Caco-2 (cell line): ENCODE measurements at places on chromosomes 11 and 22.

DNA sequence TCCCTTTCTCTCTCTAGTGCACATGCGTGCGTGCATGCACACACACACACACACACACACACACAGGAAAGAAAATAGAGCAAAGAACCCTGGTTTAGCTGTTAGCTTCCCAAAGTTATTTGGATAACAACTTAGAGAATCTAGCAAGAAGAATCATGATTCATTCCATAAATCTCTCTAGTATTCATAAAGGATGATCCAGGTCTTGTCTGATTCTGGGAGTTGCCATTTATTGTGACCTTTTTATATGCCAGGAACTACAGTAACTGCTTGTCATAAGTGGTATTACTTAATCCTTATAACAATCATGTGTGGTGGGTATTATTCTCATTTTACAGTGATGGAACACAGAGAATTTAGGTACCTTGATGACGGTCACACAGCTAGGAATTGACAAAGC, 141.5 kb upstream of the MTMR2 start:
- DNase-seq = no peak

DNA sequence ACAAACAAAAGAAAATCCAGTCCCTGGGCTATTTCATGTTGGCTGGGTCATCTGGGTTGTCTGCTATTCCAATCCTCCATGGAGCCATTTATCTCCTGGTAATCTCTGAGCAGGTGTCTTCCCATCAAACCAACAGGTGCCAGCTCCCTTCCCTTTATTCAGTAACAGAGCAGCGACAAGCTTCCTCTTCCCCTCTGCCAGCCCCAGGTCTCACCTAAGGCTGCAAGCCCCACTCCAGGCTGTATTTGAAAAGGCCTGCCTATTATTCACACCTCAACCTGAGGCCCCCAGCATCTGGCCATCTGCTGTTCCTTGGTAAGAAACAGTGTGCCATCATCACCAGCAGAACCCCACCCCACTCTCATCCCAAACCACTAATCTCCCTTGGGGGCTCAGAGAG, 436.2 kb downstream of the BUD13 start:
- DNase-seq = no peak

- DNase-seq = no peak
Observed at GRCh38 chr11:92204731-92205130, 19.9 kb upstream of the FAT3 start.

DNA sequence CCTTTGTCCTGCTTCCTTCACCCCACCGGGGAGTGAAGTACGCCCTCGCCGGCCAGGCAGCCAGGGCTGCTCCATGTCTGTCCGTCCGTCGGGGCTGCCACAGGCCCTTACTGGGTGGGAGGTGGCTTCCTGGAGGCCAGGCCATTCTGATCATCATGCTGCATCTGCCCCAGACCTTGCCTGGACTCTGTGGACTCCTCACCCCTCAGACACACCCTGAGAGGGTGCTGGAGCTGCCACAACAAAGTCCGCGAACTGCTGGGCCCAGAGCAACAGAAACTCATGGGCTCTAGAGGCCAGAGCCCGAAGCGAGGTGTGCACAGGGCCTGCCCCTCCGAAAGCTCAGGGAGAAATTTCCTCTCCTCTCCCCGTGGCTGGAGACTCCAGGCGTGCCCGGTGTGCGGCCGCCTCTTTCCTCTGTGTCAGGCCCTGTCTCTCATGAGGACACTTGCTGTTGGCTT, 124.2 kb downstream of the KCNQ1OT1 start:
- DNase-seq = no peak

DNA sequence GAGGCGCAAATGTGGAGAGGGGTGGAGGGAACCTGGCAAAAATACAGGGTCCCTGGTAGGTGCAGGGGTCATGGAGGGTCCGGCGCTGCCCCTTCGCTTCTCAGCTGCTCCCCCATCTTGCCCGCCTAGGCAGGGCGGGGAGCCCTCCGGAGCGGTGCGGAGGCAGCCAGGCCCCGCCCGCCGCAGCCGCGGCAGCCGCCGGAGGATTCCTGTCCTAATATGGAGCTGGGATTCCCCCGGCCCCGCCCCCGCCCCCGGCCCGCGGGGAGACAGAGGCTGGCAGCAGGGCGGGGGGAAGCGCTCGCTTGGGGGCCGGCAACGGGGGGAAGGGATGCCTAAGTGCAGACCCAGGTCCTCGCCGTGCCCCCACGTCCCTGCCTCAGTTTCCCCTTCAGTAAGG, 1.0 kb upstream of the NPAS4 start:
- no peak for DNase-seq

DNA sequence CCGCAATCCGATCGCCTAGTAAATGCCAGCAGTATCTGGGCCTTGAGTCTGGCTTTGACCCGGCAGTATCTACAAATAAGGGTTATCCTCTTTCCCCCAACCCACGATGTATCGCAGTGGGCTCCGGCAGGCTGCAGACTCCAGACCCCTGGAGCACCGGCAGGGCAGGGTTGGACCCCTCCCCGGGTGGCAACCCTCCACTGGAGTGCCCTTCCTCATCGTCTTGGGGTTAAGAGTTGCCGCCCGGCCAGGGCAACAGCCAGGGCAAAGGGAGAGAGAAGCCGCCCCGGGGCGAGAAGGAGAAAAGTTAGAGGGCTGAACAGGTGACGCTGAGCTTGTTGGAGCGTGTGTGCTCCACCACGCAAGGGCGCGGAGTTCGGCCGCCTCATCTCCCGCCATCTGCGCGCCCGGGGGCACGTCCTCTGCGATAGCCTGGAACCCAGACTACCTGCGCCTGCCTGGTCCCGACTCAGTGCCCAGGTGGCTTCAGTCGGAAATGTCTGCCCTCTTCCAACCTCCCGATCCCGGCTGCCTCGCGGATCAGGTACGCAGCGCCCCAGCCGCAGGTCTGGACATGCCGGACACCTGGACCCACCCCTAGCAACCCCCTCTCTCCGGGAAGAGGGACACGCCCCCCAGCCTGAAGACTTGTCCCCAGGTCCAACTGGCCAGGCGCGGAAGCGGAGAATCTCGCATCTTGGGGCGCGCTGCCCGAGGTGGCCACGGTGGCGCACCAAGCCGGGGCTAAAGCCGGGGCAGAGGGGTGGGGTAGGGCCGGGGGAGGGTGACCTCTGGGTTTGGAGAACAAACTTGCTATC, 1.2 kb downstream of the DSCAML1 start:
- DNase-seq = no peak

DNA sequence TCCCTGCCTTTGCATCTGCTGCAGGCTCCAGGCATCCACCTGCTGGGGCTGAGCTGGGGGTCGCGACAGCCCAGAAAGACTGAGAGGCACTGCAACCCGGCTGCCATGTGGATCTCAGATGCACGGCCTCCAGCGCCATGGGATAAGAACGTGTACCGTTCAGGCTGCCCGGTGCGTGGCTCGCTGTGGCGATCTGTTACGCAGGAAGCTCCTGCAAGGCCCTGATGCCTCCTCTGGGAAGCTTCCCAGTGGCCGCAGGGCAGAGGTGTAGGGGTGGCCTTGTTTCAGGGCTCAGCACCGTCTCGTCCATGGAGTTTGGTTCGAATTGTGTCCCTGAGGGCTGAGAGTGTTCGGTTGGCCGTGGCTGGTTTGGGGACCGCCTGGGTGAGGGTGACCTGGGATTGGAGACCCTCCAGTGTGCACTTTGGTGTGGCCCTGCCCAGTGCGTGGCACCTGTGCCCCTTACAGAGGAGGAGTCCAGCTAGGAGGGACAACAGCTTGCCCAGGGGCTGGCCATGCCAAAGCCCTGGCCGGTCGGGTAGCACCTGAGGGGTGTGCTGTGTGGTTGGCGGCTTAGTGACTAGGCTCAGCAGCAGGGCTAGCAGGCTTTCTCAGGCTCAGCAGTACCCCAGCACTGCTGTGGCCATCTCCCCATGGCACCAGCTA, 1184.5 kb downstream of the BRD1 start:
- no peak for DNase-seq

- no peak for DNase-seq
Observed at GRCh38 chr22:28120691-28121592, 201.9 kb upstream of the PITPNB start.

DNA sequence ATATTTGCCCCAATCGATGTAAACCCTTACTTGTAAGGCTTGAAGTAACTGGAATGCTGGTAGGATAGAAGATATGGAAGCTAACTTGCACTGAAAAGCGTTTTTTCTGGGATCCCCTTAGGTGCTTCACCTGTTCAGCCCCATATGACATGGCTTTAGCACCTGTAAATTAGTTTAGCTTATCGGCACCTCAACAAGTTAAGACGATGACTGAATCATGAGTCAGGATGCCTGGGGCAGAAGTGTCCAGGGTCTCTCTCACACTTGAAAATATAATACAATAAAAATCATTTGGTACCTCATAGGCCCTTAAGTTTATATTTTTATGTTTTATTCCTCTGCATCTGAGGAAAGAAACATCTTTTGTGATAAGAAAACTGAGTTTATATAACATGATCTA, 409.2 kb upstream of the LRRC4C start:
- DNase-seq = no peak

- no peak for DNase-seq
Observed at GRCh38 chr11:128179039-128179438, 408.3 kb downstream of the ETS1 start.

DNA sequence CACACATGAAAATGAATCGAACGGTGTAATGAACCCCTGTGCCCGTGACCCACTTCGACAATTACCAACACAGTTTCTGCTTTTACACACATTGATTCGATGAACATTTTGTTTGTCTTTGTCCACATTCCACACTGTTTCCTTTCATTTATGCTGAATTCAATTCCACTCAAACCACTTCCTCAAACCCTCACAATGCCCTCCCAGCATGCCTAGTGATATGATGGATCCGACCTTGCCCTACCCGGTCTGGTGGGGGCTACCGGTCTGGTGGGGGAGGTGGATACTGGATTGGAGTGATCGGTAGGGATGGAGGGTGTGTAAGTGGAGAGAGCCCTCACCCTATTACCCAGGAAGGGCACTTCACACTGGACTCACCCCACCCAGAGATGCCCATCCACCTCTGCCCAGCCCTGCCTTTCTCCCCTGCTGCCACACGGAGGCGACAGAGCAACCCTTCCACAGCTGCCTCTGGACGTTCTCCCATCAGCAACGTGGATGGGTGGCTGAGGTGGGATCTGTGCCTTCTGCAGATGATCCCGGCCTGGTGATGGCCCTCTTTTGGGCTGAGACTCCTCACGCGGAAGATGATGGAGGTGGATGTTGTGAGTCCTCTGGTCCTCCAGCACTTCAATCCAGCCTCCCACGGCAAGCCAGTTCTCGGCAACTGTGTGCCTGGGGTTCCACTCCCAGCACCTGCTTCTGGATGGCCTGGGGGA, 33.0 kb upstream of the P2RY2 start:
- peak; percentile 88 for DNase-seq

DNA sequence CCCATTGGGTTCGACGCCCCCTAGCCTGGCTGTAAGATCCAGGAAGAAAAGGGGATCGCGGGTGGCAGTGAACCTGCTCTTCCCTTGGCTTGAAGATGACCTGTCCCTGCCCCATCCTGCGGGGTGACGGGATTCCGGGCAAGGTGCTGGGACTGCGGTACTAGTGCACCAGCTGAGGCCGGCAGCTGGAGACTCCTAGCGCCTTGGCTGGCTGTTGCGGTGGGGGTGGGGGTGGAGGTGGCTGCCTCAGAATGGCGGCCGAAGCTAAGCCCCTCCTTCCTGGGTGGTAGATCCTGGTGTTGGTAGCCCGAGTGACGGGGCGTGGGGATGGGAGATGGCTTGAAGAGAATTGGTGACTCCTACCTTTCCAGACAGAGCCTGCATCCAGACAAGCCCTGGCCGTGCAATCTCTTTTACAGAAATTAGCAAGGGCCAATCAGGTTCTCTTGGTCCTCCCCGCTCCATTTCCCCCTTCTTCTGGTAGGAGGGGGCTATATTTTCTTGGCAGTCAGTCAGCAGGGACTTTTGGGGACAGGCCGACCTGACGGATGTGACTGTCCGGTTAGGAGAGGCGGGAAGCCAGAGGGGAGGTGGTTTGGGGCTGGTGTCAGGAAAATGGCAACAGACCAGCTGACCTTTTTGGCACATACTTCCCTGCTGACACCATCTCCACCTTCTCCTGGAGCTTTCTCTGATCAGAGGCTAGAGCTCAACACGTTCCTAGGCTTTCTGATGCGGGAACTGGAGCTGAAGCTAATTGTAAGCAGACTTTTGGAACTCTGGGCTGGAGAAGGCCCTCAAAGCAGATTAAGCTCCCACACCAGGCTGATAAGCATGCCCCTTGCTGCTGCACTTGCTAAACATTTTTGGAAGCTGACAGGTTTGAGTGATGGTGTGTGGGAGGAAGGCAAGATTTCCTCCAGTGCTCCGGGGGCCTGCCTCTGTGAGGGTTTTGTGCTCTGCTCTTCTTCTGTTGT, 2.0 kb downstream of the NAV2 start:
- no peak for DNase-seq

DNA sequence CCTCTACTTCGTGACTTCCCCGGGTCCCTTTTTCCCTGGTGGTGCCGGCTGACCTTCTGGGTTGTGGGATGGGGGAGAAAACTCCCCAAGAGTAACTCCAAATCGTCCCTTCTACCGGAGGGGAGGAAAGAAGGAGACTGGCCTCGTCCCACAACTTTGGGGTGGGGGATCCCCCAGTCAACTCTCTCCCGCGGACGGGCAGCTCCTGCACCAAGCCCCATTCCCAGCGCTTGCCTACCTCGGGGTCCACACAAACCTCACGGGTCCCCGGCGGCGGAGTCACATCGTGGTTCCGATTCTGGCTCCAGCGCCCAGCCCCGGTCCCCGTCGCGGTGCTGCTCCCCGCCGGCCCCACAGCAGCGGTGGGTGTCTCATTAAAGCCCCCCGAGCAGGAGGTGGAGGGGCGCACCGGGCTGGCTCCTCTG, 317 bp downstream of the BDNF start:
- DNase-seq = peak; percentile 28

DNA sequence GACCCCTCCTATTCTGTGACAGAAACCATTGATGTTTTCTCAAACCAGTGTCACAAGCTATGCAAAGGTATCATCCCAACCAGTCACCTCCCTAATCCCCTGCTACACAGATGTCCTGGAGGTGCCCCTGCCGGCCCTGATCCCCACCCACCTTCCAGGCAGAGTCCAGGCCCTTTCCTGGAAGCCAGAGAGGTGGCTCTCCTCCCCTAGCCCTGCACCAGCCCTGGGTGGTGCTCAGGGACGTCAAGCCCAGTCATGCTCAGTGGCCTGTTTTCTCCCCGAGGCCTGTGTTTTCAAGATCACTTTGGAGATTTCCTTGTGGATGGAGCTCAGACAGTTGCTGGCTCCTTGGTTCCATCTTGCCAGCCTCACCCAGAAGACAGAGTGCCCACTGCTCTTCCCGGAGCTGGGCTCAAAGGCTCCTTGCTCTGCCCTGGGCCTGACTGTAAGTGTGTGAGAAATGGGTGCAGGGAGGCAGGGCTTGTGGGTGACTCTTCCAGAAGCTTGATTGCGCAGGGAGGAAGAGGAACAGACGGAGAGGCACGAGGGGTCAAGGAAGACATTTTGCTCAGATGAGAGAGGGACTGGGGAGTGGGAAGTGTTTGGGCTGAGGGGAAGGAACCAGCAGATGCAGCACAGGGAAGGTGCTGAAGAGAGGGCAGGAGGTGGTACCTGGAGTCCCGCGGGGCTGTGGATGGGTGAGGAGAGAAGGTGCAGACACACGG, 11.3 kb downstream of the P2RY6 start:
- DNase-seq = no peak

DNA sequence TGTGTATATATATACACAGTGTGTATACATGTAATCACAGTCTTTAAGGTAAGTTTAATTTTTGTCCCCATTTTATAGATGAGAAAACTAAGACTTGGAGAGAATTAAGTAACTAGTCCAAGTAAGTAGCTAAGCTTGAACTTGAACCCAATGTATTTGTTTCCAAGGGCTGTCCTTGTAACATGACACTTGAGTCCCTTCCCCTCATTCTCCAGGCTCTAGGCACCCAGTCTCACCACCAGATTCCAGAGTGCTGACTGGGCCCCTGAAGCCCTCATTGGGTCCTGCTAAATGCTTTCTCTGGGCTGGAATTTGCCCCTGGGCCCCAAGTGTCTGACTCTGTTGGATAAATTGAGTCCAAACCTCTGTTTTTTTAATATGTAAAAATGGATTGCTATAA, 45.5 kb downstream of the ADM start:
- DNase-seq = peak; percentile 73
